ENCODE measurements at places on chromosomes 11 and 22.

DNA sequence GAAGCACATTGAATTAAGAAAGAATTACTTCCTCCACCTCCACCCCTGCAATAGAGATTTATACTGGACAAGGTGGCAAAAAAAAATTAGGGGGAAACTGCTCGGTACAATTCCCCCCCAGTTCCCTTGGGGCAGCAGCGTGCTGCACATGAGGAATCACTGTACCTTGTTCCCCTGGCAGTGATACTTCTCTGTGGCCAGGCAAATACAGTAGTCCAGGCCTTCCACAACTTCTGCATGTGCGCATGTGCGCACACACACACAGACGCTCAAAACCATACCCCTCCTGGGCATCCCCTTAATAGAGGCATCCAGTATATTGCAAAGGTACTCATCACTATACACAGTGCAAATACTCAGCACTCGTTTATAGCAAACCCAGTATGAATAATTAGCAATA, 68.9 kb downstream of the ARFGAP2 start:
- DNase-seq: no peak

DNA sequence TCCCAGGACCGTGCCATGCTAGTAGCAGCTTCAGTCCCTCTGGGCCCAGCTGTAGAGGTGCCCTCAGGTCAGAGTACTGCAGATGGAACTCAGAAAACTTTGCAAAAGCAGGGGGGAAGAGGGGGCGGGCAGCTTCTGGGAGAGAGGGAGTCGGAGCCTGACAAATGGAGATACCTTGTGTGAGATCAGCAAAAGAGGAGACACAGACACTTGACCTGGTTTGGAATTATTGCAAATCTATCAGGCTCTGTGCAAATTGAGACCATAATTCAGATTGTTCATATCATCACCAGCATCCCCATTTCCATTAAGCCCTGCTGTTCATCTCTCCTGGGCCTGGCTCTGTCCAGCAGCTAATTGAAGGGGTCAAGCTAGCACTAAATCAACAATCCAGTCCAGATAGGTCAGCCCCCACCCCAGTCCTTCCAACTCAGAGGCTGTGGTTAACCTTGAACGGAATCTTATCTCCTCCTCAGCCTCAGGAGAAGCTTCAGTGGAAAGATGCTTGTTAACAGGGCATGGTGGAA, 292.6 kb upstream of the PLET1 start:
- DNase-seq: no peak

DNA sequence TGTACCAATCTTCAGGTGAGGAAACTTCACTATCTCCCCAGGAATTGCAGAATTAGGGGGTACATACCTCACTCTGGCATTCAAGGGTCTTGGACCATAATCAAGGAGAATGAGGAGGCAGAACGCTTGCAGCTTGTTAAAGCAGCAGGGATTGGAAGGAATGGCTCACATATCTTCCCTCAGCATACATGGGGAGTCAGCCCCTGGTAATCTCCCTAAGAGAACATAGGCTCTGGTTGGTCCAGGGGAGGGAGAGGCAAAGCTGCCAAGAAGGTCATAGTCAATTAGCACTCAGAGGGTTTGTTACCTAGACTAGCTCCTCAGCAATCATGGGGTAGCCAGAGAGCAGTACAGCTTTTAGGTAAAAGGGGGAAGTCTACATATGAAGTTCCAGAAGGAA, 256.8 kb downstream of the INSC start:
- no peak for DNase-seq

DNA sequence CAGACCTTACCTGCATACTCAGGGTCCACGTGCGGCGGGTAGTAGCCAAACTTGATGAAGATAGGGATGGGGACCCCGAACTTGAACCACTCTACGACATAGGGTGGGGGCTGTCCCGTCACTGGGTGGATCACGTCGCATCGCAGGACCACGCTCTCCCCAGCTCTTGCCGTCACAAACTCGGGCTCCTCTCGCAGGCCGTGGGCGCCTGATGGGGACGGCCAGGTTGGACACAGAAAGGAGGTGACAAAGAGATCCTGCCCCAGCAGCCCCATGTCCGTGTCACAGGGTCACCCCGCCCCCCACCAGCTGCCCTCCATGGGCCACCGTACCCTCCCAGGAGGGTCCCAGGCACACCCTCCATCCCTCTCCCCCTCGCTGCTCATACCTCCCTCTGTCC, 10.7 kb downstream of the IGSF9B start:
- no peak for DNase-seq

- no peak for DNase-seq
These were observed 8.0 kb downstream of the POU2AF1 start for GRCh38 chr11:111370902-111371578.

GRCh38 chr11:47380078-47380477, 1.7 kb upstream of the SPI1 start:
- no peak for DNase-seq

DNA sequence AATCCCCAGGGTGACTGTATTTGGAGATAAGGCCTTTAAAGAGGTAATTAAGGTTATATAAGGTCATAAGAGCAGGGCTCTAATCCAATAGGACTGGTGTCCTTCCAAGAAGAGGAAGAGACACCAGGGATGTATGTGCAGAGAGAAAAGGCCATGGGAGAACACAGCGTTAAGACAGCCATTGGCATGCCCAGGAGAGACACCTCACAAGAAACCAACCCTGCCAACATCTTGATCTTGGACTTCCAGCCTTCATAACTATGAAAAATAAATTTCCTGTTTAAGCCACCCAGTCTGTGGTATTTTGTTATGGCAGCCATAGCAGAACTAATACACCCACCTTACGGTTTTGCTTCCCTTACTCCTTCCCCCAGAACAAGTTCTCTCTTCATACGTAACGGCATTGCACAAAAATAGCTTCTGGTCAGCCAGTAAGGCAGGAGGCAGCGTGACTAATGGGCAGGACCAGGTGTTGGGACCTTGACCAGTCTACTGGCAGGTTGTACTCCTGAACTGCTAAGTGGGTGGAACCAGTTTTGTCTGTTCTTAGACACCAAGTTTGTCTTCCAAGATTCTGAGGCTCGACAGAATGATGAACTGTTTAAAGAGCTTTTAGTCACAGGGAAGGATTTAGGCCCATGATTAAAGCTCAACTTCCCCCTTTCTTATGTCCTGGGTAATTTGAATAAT, 31.9 kb upstream of the UPB1 start:
- no peak for DNase-seq

DNA sequence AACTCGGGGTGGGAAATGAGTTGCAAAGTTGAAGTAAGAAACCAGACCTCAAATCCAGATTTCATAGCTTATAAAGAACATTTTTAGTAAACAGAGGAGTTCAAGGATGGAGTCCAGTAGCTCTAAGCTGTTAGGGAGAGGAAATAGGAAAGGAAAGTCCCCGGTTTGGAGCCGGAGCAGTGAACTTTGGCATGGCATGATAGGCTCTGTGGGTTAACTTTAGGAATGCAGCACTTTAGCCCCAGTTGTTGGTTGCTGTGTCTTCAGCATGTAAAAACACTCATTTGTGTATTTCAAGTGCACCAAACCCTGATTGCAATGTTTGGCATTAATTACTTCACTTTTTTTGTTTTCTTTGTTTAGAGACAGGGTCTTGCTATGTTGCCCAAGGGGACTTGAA, 8.6 kb upstream of the PIK3IP1 start:
- DNase-seq: no peak

GRCh38 chr11:121688860-121689614, 236.3 kb upstream of the SORL1-AS1 start:
- no peak for DNase-seq

DNA sequence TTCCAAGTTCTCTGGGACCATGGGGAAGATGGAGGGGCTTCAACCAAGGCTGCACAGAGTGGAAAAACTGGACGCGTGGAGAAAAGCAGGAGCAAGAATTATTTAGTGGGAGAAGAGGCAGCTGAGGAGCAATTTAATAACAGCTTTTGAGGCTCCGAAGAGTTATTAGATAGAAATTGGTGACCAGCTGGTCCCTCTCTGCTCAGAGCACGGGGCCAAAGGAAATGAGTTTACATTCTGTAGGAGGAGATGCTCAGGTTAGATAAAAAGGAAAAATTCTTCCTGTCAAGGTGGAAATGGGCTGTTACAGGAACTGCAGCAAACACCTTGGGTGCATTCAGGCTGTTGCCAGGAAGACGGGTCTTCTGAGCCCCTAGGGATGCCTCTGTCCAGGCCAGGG, 47.0 kb upstream of the GALNT18 start:
- DNase-seq: no peak

DNA sequence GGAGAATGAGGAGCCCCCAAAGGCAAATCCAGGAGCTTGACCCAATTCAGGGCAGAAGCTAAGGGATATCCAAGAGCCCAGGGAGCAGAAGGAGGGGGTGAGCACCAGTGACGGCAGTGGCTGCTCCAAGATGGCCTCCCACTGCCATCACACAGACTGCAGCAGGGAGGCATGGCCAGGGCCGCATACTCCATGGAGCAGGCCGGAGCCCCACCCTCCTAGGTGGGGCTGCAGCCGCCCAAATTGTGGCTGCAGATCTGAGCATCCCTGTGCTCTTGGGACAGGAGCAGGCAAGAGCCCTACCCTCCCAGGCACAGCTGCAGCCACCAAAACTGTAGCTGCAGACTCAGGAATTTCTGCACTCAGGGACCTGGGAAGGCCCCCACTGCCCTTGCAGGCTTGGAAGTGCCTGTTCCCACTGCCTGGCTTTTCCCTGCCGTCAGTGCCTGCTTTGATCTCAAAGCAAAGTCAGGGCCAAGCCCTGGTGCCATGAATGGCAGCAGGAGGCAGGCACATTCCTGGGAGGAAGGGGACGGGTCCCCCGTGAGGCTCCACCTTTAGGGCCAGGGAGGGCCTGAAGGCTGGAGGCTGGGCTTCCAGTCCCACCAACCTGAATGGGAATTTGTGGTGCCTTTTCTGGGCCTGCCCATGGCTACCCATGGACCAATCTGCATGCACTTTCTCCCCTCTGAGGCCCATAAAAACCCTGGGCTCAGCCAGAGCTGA, 10.3 kb upstream of the WNT7B start:
- DNase-seq: no peak

- no peak for DNase-seq
These were observed 79.1 kb upstream of the SC5D start for GRCh38 chr11:121213362-121213893.

DNA sequence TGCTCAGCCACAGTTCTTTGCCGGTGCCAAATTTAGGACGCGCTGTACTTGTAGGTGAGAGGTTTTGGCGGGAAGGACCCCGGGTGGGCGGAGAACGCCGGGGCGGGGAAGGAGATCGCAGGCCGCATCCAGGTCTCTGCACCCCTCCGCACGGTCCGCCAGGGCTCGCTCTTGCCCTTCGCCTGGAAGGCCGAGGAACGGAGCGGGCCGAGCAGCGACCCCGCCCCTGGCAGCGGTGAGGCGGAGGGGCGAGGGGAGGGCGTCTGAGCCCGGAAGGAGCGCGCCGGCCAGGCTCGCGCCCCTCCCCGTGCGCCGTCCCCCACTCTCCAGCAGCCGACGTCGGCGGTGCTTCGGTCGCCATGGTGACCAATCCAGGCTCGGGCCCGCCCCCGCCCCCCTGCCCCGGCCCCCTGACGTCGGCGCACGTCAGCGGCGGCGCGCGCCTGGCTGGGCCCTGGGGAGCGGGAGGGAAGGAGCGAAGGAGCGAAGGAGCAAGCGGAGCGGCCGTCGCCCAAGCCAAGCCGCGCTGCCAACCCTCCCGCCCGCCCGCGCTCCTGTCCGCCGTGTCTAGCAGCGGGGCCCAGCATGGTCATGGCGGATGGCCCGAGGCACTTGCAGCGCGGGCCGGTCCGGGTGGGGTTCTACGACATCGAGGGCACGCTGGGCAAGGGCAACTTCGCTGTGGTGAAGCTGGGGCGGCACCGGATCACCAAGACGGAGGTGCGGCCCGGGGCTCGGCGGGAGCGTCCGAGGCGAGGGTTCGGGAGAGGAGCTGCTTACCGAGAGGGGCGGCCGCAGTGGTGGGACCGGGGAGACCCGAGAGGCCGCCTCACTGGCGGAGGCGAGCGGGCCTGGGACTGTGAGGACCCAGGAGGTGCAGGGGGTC, at the start of gene SIK2:
SIK2 (plus strand) TSS at position 471 of the 886 bp plus-strand sequence; CDS start at position 586, 115 bp downstream.
- DNase-seq: peak; percentile 88

GRCh38 chr11:14538271-14538925, 18.2 kb upstream of the PSMA1 start:
- no peak for DNase-seq

DNA sequence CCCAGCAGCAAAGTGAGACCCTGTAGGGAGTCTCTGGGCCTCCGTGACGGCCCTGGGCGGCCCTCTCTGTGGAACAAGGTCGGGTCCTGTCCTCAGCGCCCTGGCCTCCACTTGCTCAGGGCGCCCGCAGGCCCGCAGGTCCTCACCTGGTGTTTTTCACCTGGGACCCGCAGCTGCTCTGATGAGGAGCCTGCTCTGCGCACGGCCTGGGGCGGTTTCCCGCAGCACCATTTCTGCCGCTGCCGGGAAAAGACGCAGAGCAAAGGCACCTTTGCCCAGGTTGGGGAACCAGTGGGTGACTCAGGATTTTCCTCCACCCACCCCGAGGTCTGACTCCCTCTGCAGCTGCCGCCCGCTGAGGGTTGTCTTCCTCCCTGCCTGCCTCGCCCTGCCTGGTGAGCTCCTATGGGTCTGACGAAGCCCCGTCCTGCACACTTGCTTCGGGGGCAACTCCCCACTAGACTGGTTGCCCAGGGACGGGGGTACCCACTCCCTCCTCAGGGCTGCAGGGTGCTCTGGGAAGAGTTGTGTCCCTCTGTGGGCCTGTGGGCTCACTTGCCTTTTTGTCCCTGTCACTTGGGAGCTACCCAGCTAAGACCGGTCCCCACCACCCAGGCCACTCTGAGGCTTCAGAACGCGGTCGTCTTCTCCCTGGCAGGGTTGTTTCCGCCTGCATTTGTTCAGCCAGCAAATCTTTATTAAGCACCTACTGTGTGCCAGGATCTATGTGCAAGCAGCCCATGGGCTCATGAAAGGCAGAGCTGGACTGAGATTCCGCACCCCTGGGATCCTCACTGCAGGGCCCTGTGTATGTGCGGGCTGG, 89.5 kb downstream of the KCNQ1 start:
- DNase-seq: no peak

- DNase-seq: no peak
These were observed 2302.2 kb upstream of the RAG2 start for GRCh38 chr11:38900211-38900610.

GRCh38 chr22:17920145-17920605, 104.2 kb downstream of the MICAL3 start:
- no peak for DNase-seq

DNA sequence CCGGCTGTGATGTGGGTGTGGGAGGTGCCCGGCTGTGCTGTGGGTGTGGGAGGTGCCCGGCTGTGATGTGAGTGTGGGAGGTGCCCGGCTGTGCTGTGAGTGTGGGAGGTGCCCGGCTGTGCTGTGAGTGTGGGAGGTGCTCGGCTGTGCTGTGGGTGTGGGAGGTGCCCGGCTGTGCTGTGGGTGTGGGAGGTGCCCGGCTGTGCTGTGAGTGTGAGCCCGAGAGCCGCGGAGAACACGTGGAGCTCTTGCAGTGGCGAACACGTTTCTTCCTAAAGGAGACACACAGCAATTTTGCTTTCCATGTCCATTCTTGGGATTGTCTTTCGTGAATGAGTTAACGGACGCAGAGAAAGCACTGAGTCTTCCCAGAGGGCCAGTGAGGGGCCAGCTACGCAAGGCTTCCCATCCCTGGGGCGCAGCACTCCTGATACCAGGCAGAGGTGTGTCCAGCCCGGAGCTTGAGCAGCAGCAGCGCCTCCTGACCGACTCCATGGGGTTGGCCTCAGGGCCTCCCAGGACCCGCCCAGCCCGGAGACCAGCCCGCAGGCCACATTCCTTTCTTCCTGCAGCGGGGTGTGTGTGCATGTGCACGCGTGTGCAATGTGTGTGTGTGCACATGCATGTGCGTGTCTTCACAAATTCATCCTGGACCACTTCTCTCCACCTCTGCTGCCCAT, 245.0 kb upstream of the B3GAT1 start:
- no peak for DNase-seq

All from right renal pelvis (tissue), 4 donors.